HTR-8/SVneo (cell line): ENCODE measurements at places on chromosomes 11 and 22.

DNA sequence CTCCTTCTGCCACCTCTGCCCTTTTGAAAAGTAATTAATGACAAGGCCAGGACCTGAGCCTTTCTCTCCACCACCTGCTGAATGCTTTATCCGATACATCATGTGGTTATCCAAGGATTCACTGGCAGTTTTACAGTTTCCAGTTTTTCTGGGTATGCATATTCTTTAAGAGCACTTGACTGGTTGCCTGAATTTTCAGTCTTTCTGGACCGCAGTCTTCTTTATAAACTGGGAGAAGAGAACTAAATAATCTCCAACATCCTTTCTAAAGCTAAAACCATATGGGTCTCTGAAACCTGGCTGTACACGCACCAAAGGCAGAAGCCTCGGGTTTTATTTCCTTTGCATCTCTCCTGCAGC, 65.1 kb downstream of the BTG4 start:
- DNase-seq: no peak

- DNase-seq: peak; percentile 10
Observed at GRCh38 chr22:40178417-40179409, 988 bp downstream of the TNRC6B start.

DNA sequence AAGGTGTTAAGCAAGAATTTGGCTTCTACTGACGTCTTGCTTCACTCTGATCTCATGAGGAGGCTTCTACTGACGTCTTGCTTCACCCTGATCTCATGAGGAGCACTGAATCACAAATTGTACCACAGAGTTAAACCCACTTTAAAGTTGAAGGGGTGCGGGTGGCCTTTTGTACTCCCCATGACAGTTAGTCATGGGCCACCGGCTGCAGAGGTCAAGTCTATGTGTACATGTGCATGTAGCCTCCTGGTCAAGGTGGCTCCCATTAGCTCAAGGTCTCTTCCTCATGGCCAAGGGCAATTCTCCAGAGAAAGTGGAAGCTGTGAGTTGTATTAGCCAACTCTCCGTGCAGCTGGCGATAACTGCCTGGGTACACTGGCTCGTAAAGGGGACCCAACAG, 23.1 kb upstream of the FZD4 start:
- no peak for DNase-seq

GRCh38 chr11:62921573-62922188, 518 bp upstream of the CHRM1 start:
- no peak for DNase-seq

- no peak for DNase-seq
Observed at GRCh38 chr11:10002221-10002620, 291.8 kb downstream of the SBF2 start.

GRCh38 chr11:103673773-103674172, 362.7 kb upstream of the DDI1 start:
- DNase-seq: no peak

- no peak for DNase-seq
Observed at GRCh38 chr11:2599561-2600189, 100.1 kb downstream of the KCNQ1OT1 start.

- DNase-seq: no peak
Observed at GRCh38 chr11:109648804-109649203, 226.8 kb downstream of the C11orf87 start.

GRCh38 chr22:43539572-43540528, 128.0 kb downstream of the MPPED1 start:
- no peak for DNase-seq

DNA sequence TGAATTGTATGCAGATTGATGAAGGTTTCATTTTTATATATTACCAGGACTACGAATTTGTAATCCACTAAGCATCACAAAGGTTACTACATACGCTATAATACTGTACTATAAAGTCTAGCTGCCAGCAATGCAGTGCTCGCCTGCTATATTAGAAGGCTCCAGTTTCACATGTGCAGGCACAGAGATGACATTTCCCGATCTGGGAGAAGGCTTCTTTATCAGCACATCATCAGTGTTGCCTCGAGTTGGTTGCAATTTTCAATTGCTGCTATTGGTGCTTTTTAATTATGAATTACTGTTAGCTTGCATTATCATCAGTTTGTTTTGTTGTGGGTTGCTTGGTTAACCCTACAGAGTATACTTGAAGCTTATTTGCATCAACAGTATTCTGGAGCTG, 143.2 kb upstream of the TEAD1 start:
- no peak for DNase-seq

- peak; percentile 53 for DNase-seq
Observed at GRCh38 chr11:76694664-76695063, 24.1 kb upstream of the LRRC32 start.

- DNase-seq: no peak
Observed at GRCh38 chr22:40123387-40123786, 54.3 kb upstream of the TNRC6B start.

- no peak for DNase-seq
Observed at GRCh38 chr11:91837411-91838330, 386.9 kb upstream of the FAT3 start.

- no peak for DNase-seq
Observed at GRCh38 chr11:69145050-69145380, 10.7 kb upstream of the SMIM38 start.

DNA sequence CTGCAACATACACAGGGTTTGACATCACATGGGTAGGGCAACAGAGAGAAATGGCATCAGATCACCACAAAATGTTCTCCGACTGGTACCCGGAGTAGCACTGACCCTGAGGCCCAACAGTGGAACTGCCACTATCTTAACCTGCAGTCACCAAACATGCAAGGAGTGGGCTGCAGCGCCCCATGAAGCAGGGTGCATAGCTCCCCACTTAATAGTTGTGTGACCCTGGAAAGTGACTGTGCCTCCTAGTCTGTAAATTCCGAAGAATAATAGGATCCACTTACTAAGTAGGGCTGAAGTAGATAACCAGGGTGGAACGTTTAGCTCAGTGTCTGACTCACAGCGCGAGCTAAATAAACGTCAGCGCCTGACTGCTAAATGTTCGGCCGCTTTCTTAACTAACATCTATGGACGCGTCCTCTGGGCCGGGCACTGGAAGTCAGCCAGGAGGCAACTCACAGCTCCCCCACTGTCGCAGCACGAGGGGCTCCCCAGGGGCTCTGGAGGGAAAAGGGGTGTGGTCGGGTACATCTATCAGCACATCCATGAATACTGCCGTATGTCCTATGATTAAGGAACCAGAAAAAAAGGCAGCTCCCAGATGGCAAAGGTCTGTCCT, 777 bp downstream of the LTO1 start:
- peak; percentile 25 for DNase-seq

GRCh38 chr11:110430267-110431050, 711 bp downstream of the FDX1 start:
- DNase-seq: peak; percentile 25

GRCh38 chr11:8480858-8481257, 113.2 kb downstream of the STK33 start:
- no peak for DNase-seq

DNA sequence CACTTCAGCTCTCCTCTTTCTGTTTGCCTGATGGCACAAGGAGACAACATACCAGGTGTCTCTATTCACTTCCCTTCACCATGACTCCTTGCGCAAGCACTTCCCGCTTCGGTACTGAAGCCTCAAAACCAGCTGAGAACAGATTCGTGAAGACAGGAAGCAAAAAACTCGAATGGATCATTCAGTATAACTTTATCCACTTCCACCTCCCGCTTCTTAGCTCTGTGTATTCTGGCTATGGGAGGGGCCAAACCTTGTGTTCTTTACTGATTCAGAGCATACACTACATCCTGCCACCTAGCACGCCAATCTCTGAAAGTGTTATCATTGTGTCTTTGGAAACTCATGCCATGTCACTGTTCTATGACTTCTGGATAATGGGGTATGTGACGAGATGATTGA, 62.2 kb upstream of the ADA2 start:
- no peak for DNase-seq

GRCh38 chr22:49704345-49705215, 123.1 kb downstream of the BRD1 start:
- no peak for DNase-seq

GRCh38 chr11:133239575-133239974, 292.7 kb downstream of the OPCML start:
- DNase-seq: no peak

DNA sequence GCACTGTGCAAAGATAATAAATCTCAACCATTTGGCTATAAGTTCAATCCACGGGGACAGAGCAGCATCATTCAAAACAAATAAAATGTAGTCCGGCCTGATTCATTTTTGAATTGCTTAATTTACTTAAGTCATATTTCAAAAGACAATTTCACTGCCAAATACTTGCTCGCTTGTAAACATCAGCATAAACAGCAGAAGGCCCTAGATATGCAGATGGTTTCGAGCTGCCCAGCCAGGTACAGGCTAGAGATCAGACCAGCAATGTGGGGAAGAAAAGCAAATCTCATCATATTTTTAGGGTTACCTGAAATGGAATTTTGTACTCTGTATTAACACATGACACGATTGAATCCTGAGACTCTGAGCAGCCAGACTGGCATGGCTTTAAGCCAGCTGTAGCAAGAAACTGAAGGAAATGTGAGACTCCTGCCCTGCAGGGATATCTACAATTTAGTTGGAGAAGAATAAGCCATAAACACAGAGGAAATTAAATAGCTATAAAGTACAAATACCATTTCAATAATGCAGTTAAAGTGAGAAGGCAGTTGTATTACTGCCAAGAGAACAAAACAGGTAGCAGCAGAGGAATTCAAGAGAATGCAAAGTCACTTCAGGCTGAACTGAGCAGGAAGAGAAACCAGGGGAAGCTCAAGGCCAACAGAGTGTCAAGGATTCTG, 440.3 kb downstream of the ETS1 start:
- no peak for DNase-seq

DNA sequence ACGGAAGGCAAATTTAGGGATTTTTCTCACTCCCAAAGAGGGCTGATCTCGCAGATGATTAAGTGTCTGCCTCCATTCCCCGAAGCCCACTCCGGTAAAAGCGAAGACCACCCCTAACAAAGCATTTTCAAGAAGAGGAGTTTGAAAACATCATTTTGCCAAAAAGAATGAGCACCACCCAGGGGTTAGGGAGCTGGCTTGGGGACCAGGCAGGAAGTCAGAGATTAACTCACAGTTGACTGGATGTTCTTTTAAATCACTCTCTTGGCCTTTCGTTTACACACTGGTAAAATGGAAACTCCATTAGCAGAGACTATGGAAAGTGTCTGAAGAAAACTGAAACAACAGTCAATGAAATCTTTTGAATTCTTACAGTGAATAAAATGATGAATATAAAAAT, 7.9 kb upstream of the TRIM44 start:
- DNase-seq: no peak

GRCh38 chr22:22467112-22467511, 41.4 kb downstream of the ZNF280B start:
- DNase-seq: no peak

DNA sequence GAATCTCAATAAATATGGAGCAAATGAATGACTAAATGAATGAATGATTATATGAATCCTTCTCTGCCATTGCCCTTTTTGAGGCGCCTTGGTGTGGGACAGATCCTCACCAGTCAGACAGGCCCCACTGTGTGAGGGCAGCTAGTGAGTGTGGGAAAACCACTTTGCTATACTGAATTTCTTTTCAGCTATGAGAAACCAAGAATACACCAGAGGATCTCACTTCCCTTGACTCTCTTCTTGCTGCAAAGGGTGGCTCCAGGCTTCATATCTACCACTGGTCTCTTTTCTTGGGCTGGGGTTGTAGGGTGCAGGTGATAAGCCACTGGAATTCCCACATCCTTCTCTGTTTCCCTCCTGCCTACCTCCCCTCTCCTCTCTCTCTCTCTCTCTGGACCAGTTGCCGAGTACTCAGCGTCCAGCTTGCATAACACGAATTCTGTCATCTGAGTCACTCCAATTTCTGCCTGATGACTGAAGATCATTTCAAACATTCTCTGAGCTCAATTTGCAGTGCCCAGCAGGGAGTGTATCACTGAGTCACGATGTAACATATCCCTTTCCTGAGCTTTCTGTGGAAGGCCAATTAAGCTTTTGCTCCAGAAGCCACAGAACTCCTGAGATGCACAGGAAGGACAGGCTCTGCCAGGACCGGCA, 304.3 kb upstream of the NCAM1 start:
- peak; percentile 5 for DNase-seq

DNA sequence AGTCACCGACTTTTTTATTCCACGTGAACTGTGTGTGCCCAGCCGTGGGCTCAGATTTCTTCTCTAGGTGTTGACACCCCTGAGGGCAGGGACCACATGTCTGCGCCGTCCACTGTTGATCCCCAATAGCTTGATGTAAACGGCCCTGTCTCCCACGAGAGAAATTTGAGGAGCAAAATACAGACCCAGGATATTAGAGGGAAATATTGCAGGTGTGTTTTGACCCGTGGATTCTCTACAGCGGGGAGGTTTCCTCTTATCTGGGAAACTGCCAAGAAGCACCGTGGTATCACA, 437.5 kb downstream of the TBC1D22A start:
- no peak for DNase-seq

DNA sequence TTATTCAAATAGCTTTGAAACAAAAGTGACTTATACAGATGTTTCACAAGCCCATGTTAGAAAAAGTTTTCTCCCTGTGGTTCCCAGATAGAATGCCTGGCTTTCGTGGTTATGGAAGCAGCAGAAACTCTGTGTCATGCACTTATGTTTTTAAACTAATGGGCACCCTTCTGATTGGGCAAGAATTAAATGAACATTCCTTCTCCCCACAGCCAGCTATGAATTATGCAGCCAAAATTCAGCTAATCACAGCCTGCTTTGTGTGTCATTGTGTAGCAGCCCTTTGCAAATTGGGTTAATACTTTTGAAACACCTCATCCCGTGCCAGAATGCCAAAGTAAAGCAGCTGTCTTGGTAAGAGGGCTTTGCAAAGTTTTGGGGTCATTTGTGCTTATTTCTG, 46.9 kb downstream of the PANX1 start:
- DNase-seq: no peak

DNA sequence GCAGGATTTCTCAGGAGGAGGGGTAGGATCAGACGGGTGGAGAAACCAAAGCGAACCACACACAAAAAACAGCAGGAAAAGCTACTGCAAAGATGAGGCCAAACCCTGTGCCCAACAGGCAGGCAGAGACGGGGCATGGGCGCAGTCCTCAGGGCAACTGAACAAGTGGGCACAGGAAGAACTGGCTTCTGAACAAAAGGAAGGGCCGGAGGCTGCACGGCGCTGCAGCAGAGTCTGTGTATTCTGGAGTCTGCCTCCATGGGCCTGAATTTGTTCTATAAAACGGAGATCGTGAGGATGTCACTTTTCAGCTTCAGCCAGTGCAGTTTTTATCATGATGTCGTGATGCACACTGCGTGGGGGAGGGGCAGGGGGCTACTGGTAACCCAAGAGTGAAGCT, 1026.0 kb downstream of the TBC1D22A start:
- DNase-seq: no peak

GRCh38 chr11:118530683-118531596, at the start of gene TMEM25:
Gene TMEM25 (plus strand): TSS chr11:118531192. CDS start chr11:118531802, 610 bp downstream.
- DNase-seq: peak; percentile 81

- no peak for DNase-seq
Observed at GRCh38 chr11:91312541-91312940, 912.1 kb upstream of the FAT3 start.

- DNase-seq: no peak
Observed at GRCh38 chr22:49752598-49753091, 75.0 kb downstream of the BRD1 start.
